ENCODE measurements at places on chromosomes 2 and 18.
A peak's percentile ranks its signal among the peaks of the same experiment; 100 is the strongest.

- DNase-seq: no peak
Observed at GRCh38 chr2:13308989-13309388, 592.3 kb downstream of the TRIB2 start.

GRCh38 chr2:201452922-201453643 is 1.5 kb downstream of the STRADB start:
- no peak for DNase-seq

GRCh38 chr2:230849633-230850357 is 14.9 kb upstream of the ITM2C start:
- peak; percentile 31 for DNase-seq

GRCh38 chr18:54254265-54254758 is 15.0 kb upstream of the POLI start:
- no peak for DNase-seq

- DNase-seq: no peak
Observed at GRCh38 chr2:44352510-44352909, 8.8 kb downstream of the PREPL start.

GRCh38 chr18:25235401-25236042 is 116.4 kb downstream of the ZNF521 start:
- DNase-seq: no peak

DNA sequence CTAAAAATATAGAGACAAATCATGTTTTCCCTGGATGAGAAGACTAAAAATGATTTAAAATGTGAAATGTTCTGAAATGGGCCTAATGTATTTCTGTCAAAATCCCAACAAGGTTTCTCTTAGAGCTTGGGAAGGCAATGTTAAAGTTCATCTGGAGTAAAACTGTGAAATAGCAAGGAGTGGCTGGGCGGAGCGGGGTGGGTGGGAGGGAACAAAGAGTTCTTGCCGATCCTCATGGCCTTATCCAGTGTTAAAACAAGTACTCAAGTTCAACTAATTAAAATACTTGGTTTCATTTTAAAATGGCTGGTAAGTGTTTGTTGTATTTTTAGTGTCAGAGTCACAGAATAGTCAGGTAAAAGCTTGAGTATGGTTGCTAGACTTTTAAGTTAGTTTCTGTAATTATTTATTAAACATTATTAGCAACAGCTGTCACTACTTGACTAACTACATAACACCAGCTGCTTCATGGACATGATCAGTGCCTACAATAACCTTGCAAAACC is 87.3 kb downstream of the RTN4 start:
- DNase-seq: no peak

DNA sequence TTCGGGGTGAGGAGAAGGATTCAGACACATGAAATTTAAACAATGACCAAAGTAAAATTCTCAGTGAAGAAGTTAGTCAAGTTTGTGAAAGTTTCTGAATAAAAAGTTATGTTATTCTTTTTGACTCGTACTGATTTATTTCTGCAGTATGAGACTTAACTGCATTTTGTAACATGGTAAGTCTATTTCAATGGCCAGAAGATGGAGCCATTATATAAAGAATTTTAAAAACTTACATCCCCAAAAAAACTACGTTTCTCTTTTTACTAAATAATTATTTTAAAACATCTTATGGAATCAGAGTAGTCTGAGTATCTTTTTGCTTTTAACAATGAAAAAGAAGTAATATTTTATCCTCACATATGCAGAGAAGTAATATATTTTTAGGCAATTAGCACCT is 51.4 kb upstream of the SCN1A start:
- DNase-seq: no peak

- no peak for DNase-seq
Observed at GRCh38 chr18:23093772-23094171, 41.5 kb upstream of the CABLES1 start.

DNA sequence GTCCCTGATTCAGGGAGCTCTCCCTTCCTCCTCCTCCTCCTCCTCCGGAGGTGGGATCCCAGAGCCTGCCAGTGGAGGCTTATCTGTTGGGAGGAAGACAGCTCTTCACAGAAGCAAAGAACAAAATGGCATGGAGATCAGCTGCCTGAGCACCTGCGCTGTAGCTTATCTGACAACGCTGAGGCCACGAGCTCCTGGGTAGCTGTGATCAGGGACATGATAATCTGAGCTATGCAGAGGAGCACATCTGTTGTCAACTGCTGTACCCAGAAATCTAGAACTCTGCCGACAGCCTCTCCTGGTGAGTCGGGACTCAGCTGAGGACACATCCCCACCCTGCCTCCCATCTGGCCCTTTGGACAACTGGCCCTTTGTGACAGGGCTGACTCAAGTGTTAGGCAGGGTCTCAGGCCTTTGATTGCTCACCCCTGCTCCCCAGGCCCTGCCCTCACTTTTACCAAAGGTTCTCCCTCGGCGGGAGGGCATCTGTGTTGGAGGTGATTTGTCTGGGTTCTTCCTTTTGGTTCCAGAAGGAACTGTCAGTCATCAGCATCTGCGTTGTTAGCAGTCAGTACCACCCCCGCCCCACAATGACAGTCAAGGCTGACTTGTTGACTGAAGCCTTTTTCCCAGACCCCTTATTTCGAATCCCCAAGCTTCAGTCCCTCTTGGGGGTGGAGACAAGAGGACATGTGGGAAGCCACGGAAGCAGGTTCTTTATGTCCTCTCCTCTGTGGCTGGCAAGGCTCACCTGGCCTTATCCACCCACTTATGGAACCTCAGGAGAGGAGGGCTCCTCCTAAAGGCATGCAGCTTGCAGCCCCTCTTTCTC is 5.9 kb upstream of the CNNM3 start:
- no peak for DNase-seq

GRCh38 chr2:48519593-48519992 is 10.4 kb upstream of the STON1 start:
- DNase-seq: no peak

DNA sequence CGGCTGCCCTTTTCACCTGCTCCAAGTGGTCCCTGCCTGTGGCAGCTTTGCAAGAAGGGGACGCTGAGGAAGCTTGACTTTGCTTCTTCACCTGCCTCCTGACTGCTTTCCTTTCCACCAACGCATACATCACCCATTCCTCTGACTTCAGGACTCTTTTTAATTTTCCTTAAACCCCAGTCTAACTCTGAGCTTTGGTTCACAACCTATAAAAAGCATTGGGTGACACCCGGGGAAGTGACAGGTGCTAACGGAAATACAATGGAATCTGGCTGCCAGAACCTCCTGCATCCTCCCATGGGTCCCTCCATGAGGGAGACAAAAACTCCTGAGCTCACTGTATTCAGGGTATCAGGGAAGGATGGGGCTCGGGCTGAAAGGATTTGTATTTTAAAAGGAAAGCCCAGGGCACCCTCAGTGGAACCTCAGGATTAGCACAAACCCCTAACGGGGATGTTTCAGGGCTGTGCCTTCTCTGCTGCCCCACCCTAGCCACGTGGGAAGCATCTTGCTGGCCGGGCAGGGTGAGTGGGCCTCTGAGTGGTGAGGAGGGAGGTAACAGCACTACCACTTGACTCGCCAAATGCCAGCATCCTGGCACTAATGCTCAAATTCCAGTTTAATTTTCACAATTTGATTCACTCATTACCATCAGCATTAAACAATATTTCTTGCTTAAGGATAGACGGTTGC is 284.8 kb downstream of the CELF4 start:
- DNase-seq: no peak

GRCh38 chr2:207928079-207928478 is 97.2 kb downstream of the PLEKHM3 start:
- no peak for DNase-seq

GRCh38 chr2:216257089-216257488 is 115.2 kb downstream of the MARCHF4 start:
- DNase-seq: no peak

GRCh38 chr2:239938651-239939486 is 86.3 kb downstream of the NDUFA10 start:
- no peak for DNase-seq

- no peak for DNase-seq
Observed at GRCh38 chr2:104781151-104781550, 72.8 kb upstream of the POU3F3 start.

DNA sequence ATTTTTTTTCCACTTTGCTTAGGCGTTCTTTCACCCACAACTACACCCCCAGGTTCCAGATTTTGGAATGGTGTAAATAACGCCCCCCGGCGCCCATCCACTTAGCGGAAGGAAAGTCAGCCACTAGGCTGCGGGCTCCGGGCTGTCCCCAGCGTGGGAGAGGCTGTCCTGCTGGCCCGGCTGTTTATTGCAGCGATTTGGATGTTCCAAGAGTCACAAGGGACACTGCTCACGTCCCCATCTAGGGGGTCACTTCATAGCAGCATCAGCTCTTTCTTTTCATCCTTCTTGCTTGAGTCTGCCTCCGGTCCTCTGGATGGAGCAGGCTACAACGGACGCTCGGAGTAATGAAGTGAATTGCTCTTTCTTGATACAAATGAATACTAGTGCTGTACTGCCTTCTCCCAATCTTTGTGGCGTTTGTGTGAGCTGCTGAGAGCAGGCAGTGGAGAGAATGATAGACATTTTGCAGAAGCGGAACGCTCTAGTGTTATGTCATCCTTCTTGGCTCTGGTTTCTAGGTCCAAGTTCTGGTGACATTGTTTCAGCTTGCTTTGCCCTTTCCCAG is 50.7 kb upstream of the PAIP2B start:
- DNase-seq: no peak

DNA sequence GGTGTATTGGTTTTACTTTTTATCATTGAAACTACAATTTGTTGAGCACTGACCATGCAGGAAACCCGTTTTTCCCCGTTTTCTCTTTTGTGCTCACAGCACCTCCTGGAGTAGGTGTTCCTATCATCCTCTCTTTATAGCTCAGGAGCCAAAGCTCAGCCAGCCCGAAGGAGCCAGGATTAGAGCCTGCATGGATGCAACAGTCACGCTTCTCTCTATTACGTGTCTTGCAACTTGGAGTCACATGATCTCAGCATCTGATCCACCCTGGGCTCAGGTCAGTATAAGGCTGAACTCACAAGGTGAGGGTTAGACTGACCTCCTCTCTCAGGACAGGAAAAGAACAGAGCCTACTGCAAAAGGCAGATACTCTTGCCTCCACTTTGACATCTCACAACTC is 150.5 kb downstream of the MBP start:
- DNase-seq: no peak

DNA sequence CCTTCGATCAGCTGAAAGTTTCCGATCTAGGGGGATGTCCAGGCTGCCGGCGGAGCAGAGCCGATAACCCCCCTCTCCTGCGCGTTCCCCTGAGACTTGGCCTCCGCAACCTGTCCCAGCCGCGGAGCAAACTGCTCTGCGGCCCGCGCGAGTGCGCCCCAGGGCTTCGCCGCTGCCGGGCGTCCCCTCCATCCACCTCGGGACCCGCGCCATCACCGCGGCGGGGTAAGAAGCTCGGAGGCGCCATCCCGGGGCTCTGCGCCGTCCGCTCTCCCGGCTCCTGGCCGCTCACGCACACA is 990 bp upstream of the GDF7 start:
- DNase-seq: no peak

DNA sequence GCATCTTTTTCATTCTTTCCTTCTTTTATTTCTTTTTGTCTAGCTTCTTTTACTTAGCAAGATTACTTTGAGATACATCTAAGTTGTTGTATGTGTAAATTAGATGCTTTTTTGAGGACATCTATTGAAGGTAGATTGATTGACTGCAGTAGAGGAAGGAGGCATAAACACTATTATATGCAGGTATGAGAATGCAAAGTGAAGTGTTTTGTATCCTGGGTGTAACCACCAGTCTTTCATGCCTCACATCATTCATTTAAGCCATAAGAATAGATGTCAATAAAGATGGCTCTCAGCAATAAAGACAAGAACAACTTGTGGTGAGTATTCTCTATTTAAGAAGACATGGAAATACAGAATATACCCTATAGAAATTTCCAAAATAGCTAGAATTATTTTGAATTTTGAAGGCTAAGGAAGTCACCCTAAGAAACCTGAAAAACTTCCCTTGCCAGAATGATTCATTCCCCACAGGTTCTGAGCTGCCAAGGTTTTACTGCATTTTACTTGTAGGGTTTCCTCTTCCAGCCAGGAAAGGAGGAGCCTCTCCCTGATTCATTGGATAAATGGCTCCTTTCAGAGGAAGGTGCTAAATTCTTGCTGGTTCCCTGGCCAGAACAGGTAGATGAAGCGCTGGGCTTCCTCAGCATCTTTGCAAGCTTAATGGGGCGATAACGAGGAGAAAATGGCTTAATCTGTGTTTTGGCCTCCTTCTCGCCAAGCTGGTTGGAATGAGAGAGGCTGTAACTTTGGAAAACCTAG is 279.8 kb upstream of the SLC14A2 start:
- DNase-seq: no peak

GRCh38 chr18:66638856-66639629 is 35.2 kb upstream of the CDH19 start:
- DNase-seq: no peak

DNA sequence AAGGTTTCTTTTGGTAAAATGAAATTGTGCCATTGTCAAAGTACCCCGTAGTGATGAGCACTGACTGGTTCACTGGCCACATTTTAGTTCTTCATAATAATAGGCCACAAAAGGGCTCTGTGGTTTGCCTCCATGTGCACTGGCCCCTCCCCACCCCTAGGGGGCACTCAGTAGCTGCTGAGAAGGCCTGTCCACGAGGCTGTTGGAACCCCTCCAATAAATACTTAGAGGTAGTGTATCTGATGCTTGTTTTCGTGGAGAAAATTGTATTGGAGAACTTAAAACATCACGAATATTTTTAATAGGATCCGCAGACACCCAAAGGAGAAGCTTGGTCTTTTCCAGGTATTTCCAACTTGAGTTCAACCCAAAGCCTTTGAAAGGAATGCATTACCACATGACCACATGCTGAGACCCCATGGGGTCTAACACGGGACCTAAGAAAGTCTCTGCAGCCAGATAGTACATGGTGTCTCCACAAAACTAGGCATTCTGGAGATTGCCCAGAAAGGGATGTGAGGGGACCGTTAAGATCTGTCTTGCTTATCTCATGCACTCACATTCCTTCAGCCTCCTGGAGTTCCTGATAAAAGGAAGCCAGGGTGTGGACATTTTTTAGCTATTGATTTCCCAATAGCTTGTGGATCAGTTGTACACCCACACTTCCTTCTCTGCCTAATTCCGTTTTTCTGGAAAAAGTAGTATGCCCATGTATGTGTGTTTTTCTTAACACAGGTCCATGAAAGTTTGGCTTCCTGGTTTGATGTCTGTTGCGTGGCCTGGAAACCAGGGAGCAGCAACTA is 28.5 kb upstream of the NOSTRIN start:
- no peak for DNase-seq

DNA sequence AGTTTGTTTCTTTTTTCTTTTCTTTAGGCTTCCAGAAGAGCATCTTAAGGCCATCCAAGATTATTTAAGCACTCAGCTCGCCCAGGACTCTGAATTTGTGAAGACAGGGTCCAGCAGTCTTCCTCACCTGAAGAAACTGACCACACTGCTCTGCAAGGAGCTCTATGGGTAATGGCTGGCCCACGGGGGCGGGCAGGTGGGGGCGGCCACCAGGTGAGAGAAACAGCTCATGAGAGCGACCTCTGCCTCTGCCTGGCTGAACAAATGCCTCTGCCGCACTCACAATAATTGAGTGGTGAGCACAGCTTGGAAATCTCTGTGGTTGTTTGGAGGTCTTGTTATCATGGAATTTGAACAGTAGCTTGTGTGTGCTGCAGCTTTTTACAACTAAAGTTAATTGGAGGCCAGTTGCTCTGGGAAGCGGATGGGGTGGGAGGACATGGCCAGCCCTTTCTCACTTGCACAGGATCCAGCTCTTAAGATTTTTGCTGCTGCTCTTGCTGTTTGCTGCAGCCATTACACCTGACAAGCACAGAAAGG is 70.4 kb downstream of the INPP5D start:
- DNase-seq: no peak

Data from stimulated activated CD4-positive, alpha-beta T cell treated with anti-CD3 and anti-CD28 coated beads, Interleukin-1b, Interleukin-23, amount 100 ng/mL, for 1 hour (primary cell).